Hindlimb muscle (tissue), 1 donor: ENCODE measurements at places on chromosomes 5 and 9. TPM values are rescaled to one million over a fixed set of nuclear protein-coding genes. Genes with fewer than 3 reads are reported as not detected.

- no peak for DNase-seq
These were observed 18.4 kb upstream of the TCF7 start for GRCh38 chr5:134095887-134096589.

- peak; percentile 69 for DNase-seq
These were observed 215.8 kb upstream of the TRIM32 start for GRCh38 chr9:116471093-116471906.

PCDHGB4 gene
- 2.6 TPM for polyA plus RNA-seq

GRCh38 chr9:110047232-110047954 is 160.6 kb downstream of the C9orf152 start:
- DNase-seq = no peak
